ENCODE measurements at places on chromosomes 5 and 9. TPM values are rescaled to one million over a fixed set of nuclear protein-coding genes. Genes with fewer than 3 reads are reported as not detected.

Gene HNRNPAB
- 198 TPM for total RNA-seq

Gene TNFSF8
- not detected for total RNA-seq

Gene PLPP1
- 27.6 TPM for total RNA-seq

Gene PDGFRB
- 100 TPM for total RNA-seq

Gene CDKN2B
- total RNA-seq = 40.3 TPM

Gene FBP2
- not detected for total RNA-seq

Gene SAP30L
- total RNA-seq = 34.8 TPM

Gene CDC25C
- total RNA-seq = 6.8 TPM

Gene F2RL2
- total RNA-seq = 3.3 TPM

Gene F2RL1
- total RNA-seq = 5.7 TPM

Gene TMEM232
- total RNA-seq = 5.7 TPM

Gene CD180
- total RNA-seq = not detected

Gene SERF1B
- total RNA-seq = 43.2 TPM

Gene DMRT3
- total RNA-seq = 2.5 TPM

Gene C9orf153
- 0.41 TPM for total RNA-seq

Gene S1PR3
- total RNA-seq = 38.3 TPM
